HS-27A (cell line): ENCODE measurements at places on chromosomes 16 and 17.

DNA sequence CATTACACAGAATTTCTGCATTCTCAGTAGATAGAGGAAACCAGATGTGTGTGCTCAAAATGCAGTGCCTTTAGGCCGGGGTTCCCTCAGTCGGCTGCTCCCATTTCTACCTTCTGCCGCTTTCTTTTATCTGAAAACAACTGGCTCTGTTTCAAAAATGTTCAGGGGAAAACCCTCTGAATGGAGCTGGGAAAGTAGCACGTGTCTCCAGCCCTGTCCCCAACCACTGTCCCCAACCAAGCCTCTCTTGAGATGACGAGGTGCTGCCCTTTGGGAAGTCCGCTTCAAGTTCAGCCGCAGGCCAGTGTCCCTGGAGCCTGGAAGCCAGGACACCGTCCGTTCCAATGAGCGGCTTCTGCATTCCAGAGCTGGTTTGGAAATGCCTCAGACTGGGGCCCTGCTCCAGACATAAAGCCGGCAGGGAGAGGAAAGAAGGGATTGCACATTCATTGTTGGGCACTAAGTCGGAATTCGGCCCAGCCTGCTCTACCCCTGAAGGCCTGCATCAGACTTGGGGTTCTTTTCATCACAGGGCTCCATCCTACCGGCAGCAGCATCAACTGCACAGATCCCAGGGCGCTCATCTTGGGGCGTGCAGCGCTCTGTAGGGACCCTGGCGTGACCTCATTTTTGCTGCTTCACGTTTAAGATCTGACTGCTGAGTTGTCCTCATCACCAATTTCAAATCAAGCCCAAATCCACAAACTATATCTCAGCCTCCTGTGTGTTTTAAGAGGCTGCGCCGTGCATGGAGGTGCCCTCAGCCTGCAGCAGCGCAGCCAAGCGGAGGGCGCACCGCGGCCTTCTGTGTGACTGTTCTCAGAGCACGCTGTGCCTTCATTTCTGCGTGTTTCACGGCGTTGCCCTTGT, 111.3 kb downstream of the BANP start:
- DNase-seq = no peak

DNA sequence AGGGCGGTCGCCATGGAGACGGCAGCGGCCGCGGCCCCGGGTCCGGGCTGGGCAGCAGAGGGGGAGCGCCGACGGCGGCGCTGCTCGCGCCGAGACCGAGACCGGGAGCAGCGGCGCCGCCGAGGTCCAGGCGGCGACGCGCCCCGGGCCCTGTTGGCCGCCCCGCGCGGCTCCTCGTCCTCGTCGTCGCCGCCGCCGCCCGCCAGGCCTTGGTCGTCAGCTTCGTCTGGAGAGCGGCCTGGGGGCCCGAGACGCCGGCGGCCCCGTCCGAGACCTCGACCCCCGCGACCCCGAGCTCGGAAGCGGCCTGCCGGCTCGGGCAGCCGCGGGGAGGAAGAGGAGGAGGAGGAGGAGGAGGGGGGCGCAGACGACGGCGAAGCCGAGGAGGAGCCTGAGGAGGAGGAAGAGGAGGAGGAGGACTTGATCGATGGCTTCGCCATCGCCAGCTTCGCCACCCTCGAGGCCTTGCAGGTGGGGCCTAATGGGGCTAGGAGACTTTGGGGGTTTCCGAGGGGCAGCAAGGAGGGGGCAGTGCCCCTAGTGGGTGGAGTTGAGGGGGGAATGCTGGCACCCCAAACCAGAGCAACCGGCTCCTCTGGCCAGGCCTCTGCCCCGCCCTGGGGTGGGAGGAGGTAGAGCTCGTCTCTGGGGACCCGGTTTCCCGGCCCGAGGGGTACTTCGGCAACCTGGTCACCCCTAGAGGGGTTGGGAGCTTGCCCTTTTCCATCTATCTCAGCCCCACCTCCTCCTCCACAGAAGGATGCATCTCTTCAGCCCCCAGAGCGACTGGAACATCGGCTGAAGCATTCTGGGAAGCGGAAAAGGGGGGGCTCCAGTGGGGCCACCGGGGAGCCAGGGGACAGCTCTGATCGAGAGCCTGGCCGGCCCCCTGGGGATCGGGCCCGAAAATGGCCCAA, 1.5 kb downstream of the FBRS start:
- no peak for DNase-seq

DNA sequence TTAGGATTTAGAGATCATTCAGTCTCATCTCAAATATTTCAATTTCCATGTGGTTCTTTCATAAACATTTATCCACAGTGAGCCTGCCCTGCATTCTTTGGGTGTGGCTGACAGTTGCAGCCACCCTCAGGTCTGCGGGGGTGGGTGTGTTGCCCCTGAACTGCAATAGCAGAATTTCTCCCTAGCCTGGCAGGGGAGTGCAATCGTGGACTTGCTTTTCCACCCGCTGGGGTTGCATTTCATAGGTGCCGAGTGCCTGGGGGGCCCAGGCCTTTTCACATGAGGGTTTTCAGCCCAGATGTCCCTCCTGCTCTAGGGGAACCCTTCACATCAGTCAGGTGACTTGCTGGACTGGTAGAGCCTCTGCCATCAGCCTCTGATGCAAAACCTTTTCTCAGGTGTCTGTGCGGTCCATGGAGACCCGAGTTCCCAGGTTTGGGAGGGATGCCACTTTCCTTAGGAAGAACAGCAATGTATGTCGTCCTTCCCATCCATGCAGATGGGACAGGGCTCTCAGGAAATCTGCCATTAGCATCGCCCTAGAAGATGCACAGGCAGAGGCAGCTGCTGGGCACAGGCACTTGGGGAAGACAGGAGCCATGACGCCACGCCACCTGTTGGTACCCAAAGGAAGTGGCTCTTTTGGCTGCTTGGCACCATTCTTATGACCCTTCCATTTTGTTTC, 2.4 kb upstream of the USP36 start:
- no peak for DNase-seq

GRCh38 chr17:21299981-21300600, 15.6 kb downstream of the MAP2K3 start:
- DNase-seq = no peak

DNA sequence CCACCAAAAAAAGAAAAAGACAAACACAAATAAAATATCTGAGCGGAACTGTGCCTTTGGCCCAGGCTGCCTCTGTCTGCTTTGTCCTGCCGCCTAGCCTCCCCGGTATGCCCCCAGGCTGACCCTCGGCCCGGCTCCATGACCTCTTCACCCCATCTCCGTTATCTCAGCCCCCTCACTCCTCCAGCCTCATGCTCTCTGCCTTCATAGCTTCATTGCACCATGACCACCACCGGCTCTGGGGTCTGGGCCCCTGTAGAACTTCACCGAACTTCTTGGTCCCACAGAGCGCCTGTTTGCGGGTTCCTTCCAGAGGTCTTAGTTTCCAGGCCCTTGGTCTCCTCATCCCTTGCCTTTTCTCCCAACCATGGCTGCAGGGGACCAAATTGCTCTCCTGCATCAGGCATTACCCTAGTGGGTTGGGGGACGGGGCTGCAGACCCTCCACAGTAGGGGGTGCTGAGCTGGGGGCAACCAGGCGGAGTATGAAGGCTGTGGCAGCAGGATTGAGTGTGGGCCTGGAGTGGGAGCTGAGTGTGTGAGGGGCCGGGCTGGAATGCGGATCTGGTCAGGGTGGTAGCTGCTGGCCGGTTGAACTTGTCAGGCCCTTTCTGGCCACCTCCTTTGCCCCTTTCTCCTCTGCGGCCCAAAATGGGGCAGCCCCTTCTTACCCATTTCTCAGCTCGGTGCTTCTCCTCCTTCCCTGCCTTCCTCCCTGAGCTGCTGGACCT, 6.9 kb downstream of the HIRIP3 start:
- no peak for DNase-seq

DNA sequence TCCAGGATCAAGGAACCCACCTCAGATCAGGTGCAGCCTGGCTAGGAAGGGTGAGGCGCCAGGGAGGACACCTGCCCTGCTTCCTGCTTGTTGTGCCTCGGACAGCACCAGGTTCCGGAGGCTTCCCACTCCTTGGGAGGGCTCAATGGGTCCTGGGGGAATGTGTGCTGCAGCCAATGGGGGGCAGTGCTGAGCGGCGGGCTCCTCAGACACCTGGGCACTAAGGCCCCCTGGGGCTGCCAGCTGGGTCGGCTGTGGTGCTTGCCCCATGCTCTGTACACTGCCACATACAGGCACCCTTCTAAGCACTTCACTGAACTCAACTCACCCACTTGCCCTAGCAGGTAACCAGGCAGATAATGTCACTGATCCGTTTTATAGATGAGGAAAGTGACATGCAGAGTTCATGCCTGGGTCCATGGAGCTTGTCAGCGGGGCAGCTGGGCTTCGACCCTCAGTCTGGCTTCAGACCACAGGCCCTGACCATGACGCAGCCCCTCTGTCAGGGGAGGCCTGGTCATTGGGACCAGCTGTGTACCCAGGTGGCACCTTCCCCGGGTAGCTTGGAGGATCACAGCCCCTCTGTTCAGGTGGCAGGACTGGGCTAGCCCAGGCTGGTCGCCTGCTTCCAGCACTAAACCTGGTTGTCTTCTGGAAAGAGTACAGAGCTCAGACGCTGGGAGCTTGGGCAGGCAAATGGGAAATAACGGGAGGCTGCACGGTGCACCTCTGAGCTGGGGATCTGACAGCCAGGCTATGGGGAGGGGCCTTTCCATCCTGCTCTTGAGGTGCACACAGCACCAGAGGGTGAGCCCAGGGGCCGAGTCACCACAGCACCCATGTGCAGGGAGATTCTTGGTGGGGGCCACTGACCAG, 8.2 kb downstream of the FN3K start:
- DNase-seq = no peak

DNA sequence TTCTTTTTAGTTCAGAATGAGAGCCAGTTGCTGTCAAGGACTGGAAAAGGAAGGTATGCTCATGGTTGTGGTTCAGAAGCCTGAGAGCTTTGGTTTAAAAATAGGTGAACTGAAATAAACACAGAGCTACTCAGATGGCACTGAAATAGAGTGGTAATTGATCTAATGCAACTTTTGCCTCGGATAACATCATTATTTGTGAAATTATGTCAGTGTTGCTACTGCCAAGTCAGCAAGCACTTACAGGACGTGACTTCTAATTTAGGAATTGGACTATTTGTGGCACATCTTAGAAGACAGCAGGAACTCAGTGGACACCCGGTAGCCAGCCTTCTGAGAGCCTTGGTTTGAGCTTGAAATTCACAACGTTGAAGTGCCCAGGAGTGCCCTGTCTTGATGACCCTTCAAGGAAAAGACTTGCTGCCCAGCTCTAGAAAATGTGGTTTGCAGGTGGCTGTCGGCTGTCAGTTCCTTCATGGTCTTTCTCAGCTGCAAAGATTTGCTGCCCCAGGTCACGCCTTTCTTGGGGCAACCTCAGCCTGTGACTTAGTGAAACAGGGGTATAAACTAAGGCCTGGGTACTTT, 42.0 kb upstream of the XYLT1 start:
- DNase-seq = no peak
